ENCODE measurements at places on chromosomes 2 and 18.

DNA sequence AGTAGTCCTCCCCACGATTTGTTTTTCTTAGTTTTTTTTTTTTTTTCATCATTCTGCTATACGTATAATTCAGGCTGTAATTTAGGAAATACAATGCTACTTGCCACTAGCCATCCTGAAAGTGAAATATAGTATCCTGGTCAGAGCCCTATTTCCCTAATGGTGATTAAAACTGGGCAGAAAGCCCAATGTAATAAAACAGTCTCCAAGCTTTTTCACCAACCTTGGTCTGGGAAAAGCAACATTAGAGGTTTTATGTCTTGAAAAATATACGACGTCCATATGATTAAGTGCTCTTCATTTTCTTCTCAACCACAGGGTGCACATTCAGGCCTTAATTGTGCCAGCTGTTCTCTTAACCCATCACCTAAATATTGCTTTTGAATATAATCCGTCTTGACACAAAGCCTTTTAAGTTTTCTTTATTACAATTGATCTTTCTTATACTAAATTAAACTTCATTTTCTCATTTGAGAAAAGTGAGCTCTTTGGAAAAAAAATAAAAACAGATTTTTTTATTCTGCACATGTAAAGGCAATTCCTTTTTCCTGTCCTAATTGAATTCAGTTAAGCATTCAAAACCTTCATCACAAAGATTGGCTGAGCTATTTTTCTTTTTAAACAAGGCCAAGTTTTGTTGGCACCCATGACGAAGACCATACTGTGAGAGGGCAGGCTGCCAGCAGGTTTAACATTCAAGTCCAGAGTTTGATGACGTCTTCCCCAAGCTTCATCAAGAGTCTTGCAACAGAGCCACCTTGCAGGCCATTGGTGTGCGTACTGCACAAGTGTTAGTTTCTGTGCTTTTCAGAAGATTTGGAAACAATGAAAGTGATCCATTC is 52.7 kb downstream of the MAP2 start:
- no peak for DNase-seq

GRCh38 chr2:164661349-164661748 is 40.1 kb upstream of the GRB14 start:
- no peak for DNase-seq

DNA sequence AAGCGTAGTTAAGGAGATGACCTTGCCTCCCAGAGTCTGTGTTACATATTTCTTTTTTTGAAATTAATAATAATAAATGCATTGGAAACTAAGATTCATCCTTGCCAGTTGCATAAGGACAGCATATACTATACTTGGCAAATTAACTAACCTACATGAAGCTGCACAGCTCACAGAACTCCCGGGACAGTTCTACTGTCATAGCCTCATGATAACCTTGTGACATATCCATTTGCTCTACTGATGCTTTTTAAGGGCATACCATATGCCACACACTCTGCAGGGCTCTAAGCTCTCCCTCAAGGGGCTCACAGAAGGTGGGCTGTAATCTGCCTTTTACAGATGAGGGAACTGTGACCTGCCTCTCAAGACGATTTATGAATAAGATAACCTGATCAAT is 3.8 kb downstream of the ITGB1BP1 start:
- DNase-seq: no peak

DNA sequence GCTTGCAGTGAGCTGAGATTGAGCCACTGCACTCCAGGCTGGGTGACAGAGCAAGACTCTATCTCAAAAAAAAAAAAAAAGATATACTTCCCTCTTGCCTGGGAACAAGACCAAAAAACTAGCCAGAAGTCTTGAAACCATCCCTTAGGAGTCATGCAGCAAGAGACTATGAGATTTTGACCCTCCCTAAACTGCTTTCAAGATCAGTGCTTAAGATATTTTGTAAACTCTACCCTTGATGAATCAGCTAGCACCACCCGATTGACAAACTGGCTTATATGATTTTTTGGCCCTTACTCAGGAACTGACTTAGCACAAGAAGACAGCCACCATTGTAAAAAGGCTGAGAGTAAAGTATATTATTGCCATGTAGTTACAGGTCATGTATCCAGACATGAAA is 3.8 kb downstream of the SULT1C3 start:
- no peak for DNase-seq

DNA sequence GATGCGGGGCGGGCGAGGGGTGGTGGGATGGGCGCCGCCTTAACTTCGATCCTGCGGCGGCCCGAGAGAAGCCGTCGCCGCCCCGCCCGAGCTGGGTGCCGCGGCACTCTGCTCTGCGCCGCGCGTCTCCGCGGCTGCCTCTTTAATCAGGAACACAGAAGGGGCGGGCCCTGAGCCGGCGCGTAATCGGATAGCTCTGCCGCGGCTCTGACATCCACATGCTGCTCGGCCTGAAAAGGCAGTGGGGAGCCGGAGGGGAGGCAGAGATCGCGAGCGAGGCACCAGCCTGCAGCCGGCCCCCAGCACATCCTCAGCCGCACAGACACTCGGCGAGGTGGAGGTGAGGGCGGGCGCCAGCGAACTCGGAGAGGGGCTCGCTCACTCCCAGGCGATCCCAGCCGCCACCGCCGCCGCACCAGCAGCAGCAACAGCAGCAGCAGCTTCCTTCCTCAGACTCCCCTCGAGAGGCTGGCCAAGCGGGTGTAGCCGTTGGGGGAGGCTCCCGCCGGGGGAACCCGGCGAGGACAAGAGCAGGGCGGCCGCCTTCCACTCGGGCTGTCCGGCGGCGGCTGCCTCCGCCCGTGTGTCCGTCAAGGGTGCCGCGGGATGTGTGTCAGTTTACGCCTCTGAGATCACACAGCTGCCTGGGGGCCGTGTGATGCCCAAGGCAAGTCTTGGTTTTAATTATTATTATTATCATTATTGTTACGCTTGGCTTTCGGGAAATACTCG is at the start of gene NRP2:
NRP2 (plus strand) TSS at position 263 of the 732 bp plus-strand sequence. CDS start 790 bp downstream, outside the sequence.
- no peak for DNase-seq

DNA sequence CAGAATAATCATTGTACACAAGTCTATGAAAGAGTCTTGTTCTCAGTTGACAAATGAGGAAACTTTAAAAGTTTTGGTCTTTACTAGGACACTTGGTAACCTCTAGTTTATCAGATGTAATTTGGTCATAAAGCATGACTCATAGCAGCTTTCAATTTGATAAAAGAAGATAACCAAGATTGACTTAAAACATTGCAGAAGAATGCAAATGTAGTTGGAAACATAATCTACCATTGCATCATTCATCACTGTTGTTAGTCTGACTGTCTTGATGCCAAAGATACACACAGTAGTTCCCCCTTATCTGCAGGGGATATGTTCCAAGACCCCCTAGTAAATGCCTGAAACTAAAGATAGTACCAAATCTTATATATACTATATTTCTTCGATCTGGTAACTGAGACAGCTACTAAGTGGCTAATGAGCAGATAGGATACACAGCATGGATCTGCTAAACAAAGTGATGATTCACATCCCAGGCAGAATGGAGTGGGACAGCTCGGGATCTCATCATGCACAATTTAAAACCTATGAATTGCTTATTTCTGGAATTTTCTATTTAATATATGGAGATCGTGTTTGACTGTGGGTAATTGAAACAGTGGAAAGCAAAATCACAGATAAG is 131.4 kb upstream of the CCDC68 start:
- no peak for DNase-seq

GRCh38 chr2:50765146-50765545 is 266.8 kb downstream of the NRXN1 start:
- DNase-seq: no peak

DNA sequence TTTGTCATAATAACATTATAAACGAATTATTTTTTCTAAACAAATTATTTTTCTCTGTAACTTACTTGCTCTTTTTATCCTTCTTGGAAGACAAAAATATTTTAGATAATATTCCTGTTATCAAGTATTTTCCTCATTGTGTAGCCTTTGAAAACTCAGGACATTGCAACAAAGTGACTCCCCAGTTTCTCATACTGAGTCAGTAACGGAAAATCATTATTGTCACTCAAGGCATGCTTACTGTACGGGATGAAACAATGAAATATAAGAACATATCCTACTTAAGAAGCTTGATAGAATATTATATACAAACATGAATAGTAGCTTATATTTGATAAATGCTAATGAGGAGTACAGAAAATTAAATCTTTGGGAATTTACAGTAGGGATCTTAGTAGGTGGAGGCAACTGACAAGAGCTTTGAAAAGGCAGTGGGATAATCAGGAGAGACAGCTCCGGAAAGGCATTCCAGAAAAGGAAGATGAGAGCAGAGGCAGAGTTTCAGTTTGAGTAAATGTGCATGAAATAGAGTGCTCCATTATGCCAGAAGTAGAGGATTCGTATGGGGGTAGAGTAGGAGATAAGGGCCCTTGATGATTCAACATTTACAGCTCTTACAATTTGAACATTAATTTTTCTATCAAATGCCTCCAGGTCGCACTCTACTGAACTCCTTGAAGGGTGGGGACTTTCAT is 14.0 kb upstream of the YES1 start:
- DNase-seq: no peak

- no peak for DNase-seq
Observed at GRCh38 chr18:48026216-48026615, 95.8 kb upstream of the SMAD2 start.

DNA sequence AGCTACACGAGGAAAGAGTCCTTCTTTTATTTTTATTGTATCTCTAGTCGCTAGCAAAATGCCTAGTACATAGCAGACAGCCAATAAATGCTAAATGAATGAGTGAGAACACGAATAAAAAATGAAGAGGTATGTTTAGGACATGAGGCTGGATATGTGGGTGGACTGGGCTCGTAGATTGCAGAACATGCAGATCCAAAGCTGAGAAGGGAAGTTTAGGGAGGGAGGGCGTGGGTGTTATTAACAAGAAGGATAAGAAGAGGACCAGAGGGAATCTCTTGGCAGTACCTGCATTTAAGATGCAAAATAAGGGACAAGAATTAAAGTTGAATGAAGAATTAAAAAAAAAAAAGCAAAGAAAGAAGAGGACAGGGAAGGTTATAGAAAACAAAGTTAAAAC is 161.1 kb downstream of the MAP2 start:
- DNase-seq: no peak

DNA sequence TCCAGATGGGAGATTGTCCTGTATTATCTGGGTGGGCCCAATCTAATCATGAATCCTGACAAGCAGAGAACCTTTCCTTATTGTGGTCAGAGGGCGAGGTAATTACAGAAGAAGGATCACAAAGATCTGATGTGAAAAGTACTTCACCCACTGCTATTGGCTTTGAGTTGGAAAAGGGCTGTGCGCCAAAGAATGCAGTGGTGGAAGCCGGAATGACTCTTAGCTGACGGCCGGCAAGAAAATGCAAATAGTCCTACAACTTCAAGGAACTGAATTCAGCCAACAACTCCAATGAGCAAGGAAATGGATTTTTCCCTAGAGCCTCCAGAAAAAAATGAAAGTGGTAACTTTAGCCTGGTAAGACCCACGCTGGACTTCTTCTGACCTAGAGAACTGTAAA is 67.3 kb downstream of the CTNNA2 start:
- no peak for DNase-seq

DNA sequence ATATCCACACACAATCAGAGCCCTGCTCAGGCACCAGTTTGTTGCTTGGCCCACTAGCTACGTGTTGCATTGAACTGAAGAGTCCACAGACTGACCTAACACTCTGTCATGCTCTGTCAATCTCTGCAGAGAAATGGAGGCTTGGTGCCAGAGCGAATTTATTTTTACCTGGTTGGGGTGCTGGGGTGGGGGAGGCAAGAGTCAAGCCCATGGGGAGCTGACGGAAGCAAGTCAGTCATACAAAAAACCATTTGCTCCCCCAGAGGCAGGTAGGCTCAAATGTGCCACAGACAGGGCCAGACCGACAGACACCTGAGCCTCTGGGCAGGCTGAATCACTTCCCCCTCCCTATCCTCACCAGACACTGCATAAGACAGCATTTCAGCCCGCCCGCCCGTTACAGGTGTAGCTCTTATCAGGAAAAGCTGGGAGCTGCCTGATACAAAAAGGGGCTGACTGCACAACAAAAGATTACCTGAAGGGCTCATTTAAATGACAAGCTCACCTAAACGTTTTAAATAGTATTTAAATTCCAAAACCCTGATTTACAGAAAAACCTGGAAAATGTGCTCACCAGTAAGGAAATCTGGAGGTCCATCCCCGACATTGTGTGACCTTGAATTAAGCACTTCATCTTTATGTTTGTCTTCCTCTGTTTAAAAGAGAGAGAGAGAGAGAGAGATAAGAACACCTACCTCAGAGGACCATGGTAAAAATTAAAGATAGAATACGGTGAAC is 2.1 kb upstream of the PCBP1 start:
- peak; percentile 62 for DNase-seq

DNA sequence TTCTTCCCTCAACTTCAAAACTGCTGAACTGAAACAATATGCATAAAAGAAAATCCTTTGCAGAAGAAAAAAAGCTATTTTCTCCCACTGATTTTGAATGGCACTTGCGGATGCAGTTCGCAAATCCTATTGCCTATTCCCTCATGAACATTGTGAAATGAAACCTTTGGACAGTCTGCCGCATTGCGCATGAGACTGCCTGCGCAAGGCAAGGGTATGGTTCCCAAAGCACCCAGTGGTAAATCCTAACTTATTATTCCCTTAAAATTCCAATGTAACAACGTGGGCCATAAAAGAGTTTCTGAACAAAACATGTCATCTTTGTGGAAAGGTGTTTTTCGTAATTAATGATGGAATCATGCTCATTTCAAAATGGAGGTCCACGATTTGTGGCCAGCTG is 8.4 kb downstream of the HOXD8 start:
- DNase-seq: no peak

GRCh38 chr2:112622528-112622849 is 23.2 kb upstream of the SLC20A1 start:
- no peak for DNase-seq

GRCh38 chr2:8571792-8572499 is 109.9 kb upstream of the ID2 start:
- no peak for DNase-seq

- DNase-seq: no peak
Observed at GRCh38 chr2:240955306-240956170, 42.9 kb upstream of the SNED1 start.

DNA sequence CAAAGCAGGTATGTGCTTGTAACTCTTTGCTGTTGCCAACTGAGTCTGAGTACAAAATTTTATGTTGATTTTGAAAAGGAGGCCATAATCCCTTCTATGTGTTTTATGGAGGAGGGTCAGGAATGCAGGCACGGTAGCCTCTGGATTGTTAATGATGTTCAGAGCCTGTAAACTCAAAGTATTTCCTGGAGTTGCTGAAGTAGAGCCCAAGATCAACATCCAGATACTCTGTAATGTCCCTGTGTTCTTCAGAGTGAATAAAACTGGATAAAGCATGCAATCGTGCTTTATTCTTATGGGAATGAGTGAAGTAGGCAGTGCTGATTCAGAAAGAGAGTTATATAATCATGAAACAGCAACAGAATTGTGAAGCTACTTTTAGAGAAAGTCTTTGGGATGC is 61.8 kb upstream of the CHRNA1 start:
- no peak for DNase-seq

- DNase-seq: no peak
Observed at GRCh38 chr18:31356025-31356424, 20.6 kb upstream of the DSG4 start.

GRCh38 chr2:8543060-8543382 is 138.8 kb upstream of the ID2 start:
- DNase-seq: peak; percentile 52

GRCh38 chr2:179539124-179539511 is 274.5 kb upstream of the SESTD1 start:
- DNase-seq: no peak

All from stimulated activated CD4-positive, alpha-beta T cell treated with anti-CD3 and anti-CD28 coated beads, Interleukin-15, amount 100 ng/mL, for 1 hour (primary cell).